Inflammatory macrophage (primary cell): ENCODE measurements at places on chromosomes 5 and 9.

GRCh38 chr5:76331126-76331525 is 72.0 kb upstream of the IQGAP2 start:
- no peak for DNase-seq

DNA sequence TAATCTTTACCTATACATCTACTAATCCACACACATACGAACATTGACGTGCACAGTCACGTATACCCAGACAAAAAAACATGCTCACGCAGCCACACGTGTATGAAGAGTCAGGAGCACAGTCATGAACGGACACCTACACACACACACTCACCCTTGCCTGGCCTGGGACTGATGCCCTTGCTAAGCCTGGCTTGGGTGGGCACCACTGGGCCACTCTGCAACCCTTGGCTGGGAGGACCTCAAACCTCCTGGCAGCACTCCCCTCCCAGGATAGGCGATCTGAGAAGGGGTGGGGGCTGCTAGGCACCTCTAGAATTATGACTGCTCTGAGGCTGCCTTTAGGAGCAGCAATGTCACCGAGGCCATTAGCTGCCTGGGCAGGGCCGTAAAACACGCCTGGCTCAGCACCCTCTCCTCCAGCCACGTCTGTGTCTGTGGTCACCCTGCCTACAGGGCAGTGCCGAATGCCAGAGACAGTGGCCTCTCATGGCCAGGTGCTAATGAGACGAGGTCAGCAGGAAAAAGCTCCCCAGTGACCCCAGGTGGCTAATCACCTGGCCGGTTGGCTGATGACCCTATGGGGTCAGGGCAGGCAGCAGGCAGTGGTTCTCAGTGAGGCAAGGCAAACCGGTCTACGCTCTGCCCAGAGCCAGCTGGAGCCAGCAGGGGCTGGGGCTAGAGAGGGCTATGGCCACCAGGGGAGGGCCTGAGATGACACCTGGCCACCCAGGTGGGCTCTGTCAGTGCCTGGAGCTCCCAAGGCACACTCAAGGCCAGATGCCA is 33.7 kb upstream of the MVB12B start:
- DNase-seq, result no peak

- no peak for DNase-seq
Measured at GRCh38 chr5:8521991-8522390, 653.0 kb downstream of the MTRR start.

DNA sequence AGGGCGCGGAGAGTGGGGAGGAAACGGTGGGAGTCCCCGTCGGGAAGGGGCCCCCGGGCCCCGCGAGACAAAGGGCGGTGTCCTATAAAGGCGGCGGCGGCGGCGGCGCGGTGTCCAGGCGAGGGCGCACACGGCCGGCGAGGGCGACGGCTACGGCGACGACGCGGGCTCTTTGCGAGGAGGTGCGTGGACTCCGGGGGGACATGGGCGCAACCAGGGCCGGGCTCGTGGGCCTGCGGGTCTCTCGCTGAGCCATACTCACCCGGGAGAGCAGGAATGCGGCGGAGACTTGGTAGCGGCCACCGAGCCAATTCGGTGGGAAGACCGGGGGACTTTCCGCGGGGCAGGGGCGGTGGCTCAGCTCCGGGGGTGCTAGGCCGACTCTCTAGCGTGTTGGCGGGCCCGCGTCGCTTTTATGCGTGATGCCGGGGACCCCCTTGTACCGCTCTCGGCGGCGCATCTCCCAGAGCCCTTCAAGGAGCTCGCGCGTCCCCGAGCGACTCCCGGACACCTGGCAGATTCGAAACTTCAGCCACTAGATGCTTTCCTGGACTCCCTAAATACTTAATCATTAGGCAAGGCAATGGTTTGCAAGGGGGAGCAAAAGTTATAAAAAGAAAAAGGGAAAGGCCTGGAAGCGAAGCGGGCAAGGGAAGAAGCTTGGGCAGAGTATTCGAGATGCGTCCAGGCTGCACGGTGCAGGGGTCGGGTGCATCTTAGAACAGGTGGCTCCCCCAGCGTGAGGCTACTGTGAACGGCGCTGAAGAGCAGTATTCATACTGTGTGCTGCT is 5.9 kb upstream of the TAL2 start:
- peak; percentile 25 for DNase-seq

DNA sequence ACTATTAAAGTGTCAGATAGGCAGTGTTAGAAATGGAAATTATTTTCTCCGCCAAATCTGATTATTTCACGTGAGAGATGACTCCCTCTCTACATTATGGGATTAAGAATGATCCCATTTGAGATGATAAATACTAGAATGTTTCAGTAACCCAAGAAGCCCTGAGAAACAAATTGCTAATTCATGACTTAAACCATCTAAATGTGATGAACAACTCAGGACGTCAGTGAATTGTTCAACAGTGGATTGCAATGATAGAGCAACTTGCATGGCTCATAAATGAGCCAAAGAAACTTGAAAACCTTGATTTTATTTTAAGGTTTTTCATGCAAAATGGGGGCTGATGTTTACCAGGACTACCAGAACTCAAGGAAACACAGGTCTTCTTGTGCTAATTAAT is 350.5 kb upstream of the WWC1 start:
- DNase-seq, result no peak

- DNase-seq, result no peak
Measured at GRCh38 chr5:87127426-87127825, 140.3 kb upstream of the RASA1 start.

- no peak for DNase-seq
Measured at GRCh38 chr9:76866689-76867088, 39.2 kb downstream of the PRUNE2 start.

- DNase-seq, result no peak
Measured at GRCh38 chr9:123522251-123522650, 166.3 kb downstream of the CRB2 start.

- no peak for DNase-seq
Measured at GRCh38 chr5:24110004-24110615, 534.7 kb downstream of the CDH10 start.

GRCh38 chr5:170186856-170187255 is 45.9 kb upstream of the C5orf58 start:
- no peak for DNase-seq

GRCh38 chr9:36640771-36641381 is 68.2 kb downstream of the MELK start:
- DNase-seq, result no peak

DNA sequence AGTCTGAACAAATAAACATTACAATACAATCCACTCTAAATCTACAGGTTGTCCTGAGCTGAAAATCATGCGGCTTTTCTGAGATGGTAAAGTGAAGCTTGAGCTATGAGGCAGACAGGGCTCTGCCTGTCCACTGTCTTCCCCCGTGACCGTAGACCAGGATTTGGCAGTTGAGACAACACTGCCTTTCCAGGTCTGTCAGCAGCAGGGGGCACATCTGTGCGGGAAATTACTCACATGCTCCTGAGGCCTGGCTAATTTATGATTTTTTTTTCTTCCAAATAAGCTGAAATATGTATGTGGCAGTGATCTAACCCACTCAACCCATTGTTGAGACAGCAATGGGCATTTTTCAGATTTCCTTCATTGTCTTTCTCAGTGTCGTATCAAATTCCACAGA is 307.9 kb downstream of the FBXL7 start:
- no peak for DNase-seq

DNA sequence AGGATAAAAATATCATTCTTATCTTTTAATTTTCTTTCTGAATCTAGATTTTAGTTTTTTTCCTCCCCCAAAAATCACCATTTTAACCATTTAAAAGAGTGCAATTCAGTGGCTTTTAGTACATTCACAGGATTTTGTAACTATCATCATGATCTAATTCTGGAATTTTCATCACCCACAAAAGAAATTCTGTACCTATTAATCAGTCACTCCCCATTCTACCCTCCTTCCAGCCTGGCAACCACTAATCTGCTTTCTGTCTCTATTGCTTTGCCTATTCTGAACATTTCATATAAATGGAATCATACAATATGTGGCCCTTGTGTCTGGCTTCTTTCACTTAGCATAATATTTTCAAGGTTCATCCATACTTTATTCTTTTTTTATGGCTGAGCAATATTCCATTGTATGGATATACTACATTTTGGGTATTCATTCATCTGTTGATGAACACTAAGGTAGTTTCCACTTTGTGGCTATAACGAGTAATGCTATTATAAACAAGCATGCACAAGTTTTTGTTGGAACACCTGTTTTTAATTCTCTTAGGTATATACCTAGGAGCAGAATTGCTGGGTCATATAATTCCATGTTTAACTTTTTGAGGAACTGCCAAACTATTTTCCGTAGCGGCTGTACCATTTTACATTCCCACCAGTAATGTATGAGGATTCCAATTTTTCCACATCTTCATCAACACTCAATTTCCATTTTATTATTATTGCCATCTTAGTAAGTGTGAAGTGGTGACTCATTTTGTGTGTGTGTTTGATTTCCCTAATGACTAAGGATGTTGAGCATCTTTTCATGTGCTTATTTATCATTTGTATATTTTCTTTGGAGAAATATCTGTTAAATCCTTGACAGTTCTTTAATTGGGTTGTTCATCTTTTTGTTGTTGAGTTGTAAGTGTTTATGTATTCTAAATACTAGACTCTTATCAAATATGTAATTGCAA is 340.3 kb downstream of the CWC27 start:
- no peak for DNase-seq

DNA sequence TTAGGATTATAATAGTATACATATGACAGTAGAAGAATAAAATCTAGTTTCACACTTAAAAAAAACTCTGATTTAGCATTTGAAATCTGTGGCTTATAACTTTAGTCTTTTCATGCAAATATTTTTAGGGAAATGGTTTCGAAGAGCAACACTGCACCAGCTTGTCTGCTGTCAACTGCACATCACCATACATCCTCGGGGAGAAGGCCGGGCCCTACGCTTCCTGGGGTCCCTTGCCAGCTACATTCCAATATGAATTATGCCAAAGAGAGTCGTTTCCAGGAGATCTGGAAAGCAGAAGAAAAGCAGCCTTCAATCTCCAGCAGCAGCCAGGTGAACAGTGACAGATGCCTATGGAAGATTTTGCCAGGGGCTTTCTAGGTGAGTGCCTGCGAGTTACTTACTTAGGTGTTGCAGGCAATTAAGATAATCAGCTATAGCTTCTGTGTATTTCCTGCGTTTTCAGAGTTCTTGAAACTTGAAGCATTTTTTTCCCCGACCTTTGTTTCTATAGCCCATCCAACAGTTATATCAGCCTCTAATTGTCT is 166.8 kb downstream of the TRPM3 start:
- no peak for DNase-seq

GRCh38 chr5:66660396-66660795 is 64.2 kb downstream of the MAST4 start:
- no peak for DNase-seq

GRCh38 chr5:174675916-174676315 is 48.5 kb upstream of the MSX2 start:
- DNase-seq, result no peak

DNA sequence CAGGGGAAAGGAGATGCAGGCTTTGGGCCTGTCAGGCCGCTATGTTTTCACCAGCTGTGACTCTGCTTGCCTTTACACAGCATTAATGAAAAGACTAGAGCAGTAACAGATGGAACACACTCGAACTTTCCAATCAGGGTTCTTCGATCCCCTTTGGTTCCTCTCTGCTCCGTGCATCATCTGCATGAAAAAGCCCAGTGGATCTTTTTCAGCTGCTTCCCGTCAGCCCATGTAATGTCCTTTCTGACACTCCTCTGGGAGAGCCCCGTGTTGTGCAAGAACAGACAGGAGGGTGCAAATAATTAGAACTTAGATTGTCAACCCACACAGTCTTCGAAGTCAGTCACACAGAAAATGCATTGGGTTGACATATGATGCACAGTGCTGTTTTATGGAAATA is 448.9 kb upstream of the ZNF462 start:
- DNase-seq, result no peak

DNA sequence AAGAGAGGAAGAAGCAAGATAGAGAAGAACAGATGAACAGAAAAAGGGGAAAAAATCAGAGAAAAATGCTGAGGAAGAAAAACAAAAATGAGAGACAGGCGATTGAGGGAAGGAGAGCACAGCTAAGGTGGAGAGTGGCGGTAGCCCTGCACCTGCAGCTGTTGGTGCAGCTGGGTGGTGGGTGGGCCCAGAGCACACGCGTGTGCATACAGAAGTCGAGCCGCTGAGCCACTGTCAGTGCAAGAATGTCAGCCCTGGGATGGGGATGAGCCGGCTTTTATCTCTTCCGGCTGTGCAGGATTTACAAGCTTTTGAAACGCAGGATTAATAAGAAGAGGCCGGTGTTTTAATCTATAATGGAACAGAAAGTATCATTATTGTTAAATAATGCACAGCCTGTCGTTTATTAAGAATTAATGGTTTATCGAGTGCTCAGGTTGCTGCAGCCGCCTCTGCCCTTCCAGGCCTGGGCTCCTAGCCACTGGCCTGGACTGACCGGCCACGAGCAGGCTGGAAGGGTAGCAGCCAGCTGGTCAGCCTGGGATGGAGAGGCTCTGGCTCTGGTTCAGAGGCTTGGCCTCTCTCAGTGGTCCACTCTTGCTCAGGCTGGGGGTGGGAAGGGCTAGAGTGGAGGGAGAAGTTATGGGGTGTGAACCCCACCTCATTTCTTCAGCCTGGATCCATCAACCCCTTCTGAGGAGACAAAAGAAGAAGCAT is 68.7 kb downstream of the PCDH1 start:
- DNase-seq, result no peak
